ENCODE measurements at places on chromosomes 6 and 20.

GRCh38 chr20:39813190-39813829 lies 851.2 kb downstream of the DHX35 start:
- no peak for DNase-seq

GRCh38 chr6:148947621-148948444 lies 201.0 kb downstream of the UST start:
- DNase-seq, result peak; percentile 37

GRCh38 chr6:46175446-46175845 lies 4.7 kb upstream of the ENPP5 start:
- no peak for DNase-seq

DNA sequence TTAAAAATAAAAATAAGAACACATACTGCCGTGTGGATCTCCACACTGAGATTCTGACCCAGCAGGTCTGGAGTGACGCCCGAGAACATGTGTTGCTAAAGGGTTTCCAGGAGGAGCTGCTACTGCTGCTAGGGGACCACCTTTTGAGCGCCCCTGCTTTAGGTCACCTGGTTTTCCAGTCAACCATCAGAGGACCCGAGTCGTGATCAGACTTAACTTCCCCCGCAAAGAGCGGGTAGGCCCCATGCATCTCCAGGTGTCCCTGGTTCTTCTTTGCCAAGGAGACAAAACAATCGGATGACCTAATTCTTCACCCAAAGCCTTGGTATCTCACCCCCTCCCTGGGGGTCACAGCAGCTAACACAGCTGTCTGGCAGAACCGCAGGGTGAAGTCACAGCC lies 51.1 kb upstream of the STX16 start:
- DNase-seq, result no peak

DNA sequence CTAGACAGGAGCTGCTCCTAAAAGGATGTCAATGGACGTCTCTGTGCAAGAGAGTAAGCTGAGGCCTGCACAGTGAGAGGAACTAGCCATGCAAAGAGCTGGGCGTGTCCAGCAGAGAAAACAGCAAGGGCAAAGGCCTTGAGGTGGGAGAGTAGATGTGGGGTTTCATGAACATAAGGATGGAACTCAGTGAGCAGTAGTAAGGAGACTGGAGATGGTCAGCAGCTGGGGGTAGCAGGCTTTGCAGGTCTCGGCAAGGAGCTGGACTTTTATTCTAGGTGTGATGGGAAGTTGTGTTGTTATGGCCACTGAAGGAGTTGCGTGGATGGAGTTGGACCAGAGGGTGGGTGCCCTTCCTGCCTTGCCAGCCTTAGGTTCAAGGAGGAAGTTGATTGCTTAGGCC lies 90.7 kb upstream of the SIRPA start:
- DNase-seq, result no peak

DNA sequence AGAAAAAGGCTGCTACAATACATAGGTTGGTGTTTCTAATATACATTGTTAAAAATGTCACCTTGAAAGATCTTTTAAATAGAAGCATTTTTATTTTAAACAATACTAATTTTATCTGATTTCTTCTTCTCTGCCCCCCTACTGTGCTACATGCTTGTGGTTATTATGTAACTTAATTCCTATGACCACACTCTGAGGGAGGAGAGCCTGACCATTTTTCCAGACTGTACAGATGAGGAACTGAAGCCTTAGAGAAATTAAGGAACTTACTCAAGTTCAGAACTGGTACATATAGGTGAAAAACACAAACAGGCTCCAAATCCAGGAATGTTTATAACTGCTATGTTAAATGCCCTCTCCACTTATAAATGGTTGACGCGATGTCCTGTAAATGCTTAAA lies 43.4 kb upstream of the ARHGAP18 start:
- no peak for DNase-seq

GRCh38 chr6:33405386-33405940 lies 5.4 kb upstream of the PHF1 start:
- DNase-seq, result no peak

GRCh38 chr6:160417146-160417545 lies 69.0 kb downstream of the SLC22A3 start:
- DNase-seq, result no peak

DNA sequence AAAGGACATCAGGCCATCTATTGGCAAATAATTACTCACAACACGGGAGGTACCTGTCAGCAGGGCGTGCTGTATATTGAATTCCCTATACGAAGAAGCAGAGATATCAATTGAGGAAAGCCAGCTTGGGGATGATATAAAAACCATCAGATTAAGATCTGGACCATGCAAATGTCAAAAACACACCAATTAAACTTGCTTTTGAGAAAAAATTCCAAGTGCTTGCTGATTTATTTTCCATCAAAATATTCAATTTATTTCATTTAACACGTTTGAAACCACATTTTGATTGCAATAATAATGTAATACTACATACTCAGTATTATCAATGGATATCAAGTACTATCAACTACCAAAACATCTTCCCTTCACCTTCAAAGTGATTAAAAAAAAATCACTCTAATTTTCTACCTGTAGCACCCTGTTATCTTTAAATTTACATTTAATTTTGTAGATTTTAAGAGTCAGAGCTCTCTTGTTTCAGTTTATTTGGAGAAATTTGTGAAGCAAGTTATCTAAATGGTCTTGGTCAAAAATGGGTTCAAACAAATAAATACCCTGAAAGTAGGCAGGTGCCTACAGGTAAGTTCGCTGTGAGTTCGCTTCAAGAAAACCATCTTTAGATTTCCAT lies 6.8 kb upstream of the TBX18 start:
- no peak for DNase-seq

DNA sequence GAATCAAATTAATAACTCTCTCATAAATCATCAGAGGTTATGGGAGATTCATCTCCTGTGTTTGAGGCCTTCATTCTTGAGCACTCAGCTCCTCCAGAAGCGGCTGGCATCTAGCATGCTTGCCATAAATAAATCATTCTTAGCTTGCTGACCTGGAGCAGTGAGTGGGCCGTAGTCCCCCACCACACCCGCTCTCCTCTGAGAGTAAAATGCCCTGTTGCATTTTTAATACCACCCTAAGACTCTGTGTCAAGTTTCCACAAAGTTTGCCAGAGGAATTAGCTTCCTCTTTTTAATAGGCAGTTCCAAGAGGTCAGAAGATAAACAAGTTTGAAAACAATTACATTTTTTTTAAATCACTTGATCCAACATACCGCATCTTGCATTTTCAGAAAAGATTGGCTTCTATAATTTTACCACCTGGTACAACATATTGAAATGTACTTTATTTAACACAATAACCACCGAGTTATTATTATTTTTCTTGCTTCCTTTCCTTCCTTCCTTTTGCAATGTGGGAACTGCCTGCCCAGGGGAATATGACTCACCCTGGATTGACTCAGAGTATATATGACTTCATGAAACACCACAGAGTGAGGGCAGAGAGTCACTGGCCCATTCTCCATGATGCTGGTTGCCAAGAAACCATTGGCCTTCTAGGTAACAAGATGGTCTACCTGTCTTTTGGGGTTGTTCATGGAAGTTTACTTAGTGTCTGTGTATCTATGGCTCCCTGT lies 29.4 kb upstream of the CLIC5 start:
- peak; percentile 87 for DNase-seq

GRCh38 chr6:168628176-168628553 lies 187.2 kb downstream of the SMOC2 start:
- DNase-seq, result no peak

DNA sequence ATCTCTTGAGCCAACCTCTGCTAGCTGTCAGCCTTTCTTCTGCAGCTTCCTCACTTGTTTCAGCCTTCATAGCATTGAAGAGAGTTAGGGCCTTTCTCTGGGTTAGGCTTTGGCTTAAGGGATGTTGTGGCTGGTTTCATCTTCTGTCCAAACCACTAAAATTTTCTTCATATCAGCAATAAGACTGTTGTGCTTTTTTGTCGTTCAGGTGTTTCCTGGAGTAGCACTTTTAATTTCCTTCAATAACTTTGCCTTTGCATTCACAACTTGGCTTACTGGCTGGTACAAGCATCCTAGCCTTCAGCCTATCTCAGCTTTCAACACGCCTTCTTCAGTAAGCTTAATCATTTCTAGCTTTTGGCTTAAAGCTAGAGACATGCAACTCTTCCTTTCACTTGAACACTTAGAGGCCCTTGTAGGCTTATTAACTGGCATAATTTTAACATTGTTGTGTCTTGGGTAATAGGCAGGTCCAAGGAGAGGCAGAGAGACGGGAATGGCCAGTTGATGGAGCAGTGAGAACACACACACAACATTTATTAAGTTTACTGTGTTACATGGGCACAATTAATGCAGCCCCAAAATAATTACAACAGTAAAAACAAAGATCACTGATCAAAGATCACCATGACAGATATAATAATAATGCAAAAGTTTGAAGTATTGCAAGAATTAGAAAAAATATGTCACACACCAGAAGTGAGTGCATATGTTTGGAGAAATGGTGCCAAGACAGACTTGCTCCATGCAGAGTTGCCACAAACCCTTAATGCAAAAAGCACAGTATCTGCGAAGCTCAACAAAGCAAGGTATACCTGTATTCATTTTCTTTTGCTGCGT lies 98.6 kb downstream of the HIVEP1 start:
- DNase-seq, result no peak

- no peak for DNase-seq
Measured at GRCh38 chr20:63323357-63323981, 30.5 kb downstream of the COL20A1 start.

DNA sequence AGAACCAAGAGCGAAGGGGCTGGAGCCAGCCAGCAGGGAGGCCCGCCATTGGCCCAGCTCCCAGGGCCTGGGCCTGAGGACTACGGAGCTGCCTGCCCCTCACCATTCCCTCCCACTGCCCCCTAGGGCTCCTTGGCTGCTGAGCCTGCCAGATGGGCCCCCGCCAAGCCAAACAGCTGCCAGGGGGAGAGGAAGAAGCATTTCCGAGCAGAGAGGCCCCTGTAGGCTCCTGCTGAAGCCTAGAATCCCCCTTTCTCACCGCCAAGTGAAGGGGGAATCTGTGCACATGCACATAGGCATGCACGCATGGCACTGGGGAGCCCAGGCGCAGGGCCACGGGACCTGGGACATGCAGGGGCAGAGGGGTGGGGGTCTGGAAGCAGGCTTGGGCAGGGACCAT lies 28.5 kb upstream of the MRPS18A start:
- no peak for DNase-seq

GRCh38 chr6:40164345-40164755 lies 230.1 kb upstream of the MOCS1 start:
- no peak for DNase-seq

DNA sequence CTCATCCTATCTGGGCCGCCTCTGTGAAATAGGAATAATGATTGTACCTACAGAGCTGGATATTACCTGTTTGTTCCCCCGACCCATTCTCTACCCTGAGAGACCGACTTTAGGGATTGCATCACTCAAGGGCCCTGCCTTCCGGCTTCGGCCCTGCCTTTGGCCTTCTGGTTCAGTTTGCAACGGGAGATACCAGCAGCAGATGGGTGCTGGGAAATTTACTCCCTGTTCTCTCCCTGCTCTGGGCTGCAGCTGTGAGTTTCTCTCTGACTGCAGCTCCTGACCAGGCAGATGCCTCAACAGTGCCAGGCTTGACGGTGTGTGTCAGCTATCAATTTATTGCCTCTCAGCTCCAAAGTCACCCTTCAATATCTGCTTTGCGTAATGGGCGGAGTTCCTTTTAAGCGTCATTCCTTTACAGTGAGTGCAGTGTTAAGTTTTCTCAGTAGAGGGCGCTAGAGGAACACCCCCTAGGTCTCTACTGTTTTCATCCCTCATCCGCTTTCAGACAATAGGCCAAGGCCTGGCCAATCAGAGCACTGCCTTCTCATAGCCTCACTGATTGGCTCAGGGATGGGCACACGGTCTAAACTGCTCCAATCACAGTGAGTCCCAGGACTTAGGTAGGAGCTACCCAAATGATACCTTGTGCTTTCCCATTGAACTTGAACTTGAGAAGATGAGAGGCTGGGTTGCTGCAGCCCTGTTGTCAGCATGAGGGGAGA lies 30.0 kb downstream of the KCNG1 start:
- DNase-seq, result peak; percentile 22

- no peak for DNase-seq
Measured at GRCh38 chr6:160004419-160005175, 35.7 kb downstream of the IGF2R start.

- no peak for DNase-seq
Measured at GRCh38 chr20:19122395-19122794, 90.0 kb upstream of the SLC24A3 start.

DNA sequence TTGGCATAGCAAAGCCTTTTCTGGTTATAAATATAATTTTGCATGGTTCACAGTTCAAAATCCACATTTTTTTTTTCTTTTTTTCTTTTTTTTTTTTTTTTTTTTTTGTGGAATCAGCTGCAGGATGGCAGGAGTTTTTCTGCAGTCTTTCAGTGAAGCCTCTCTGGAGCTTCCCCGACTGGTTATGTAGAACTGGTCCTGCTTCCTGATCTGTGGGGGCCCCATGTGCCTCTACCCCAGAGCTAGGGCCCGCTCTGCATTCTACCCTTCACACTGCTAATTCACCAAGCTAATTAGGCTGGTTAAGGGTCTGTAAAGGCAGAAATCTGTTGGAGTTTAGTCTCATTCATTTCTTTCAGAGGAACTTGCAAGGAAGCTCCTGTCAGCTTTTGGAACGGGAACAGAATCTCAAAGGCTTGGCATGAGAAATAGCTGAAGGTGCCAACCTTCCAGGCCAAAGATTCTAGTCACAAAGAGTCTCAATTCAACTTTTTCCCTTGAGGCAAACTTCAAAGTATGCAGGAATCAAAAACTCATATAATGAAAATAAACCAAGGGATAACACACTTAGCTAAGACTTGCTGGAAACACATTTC lies 45.5 kb downstream of the HMGN3 start:
- no peak for DNase-seq

- DNase-seq, result no peak
Measured at GRCh38 chr20:63364801-63365585, 3.8 kb upstream of the CHRNA4 start.

DNA sequence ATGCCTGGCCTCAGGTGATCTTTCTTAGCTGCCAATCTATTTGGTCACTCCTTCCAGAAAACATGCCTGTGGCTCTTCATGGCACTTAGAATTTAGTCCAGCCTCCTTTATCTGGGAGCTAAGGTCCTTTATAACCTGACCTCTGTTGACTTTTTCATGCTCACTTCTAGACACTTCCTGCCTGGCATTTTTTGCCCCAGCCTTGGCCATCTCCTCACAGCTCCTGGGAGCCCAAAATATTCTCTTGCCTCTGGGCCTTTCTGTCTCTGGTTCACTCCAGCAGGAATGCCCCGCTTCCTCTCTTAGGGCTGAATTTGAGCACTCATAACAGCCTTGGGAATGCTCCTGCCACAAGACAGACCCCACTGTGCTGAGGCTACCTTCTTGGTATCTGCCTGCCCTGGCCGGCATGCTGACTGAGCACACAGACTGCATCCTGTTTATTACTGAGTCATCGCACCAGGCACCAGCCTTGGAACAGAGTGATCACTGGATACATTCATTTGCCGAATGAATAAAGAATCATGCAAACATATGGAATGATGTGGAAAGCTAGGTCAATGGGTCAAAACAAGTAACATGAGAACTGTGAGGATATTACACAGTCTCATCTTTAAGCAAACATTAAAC lies 5.8 kb upstream of the EEF1E1 start:
- peak; percentile 87 for DNase-seq

GRCh38 chr6:130132286-130132701 lies 90.5 kb downstream of the SAMD3 start:
- DNase-seq, result no peak

GRCh38 chr20:50416269-50417022 lies 93.7 kb upstream of the PTPN1 start:
- DNase-seq, result no peak
